Natural killer cell (primary cell): ENCODE measurements at places on chromosomes 2 and 18. TPM values are rescaled to one million over a fixed set of nuclear protein-coding genes. Genes with fewer than 3 reads are reported as not detected.

- no peaks in the 10 kb centered on the region for H3K36me3 ChIP-seq
- H3K4me3 ChIP-seq = no peak overlapping the region
- H3K27ac ChIP-seq = no peak overlapping the region
- no peaks in the 10 kb centered on the region for H3K27me3 ChIP-seq
Observed at GRCh38 chr2:15687720-15688119, 96.1 kb downstream of the DDX1 start.

DNA sequence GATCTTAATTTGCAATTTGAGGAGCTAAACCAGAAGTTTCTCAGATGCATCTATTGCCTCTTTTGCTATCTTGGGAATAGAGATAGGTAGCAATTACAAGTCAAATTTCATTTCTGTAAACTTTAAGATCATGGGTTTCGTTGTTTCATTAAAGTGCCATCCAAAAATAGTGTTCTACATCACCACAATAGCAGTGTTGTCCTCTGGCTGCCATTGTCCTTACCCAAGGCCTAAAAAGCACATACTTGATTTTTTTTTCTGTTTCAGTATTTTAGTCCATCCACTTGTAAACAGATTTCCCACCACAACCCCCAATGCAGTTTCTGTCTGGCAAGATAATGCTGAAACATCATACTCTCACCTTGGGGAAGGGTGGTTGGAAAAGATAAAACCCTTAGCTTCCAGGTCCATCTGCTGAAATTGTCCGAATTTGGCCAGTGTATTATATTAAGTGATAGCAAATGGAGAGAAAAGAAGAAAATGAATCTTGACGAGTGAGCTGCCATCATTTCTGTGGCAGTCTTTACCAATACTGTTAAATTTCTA lies 136.2 kb downstream of the LCLAT1 start:
- peaks cover 2% of the 10 kb centered on the region for H3K36me3 ChIP-seq
- no peaks in the 10 kb centered on the region for H3K4me1 ChIP-seq
- DNase-seq = no peak

The ALK gene
- not detected for total RNA-seq

The CCDC150 gene
- 1.1 TPM for total RNA-seq
